ENCODE measurements at places on chromosomes 11 and 22. TPM values are rescaled to one million over a fixed set of nuclear protein-coding genes. Genes with fewer than 3 reads are reported as not detected.

Gene TTC28
- 84.2 TPM for total RNA-seq

Gene APOL4
- total RNA-seq: 9.0 TPM

Gene TXNRD2
- total RNA-seq: 28.9 TPM

Gene NAV2
- 9.6 TPM for total RNA-seq

GRCh38 chr22:50670914-50671538 is 1.6 kb upstream of the SHANK3 start:
- peaks cover 72% of the 10 kb centered on the region for H3K27me3 ChIP-seq
- H3K4me3 ChIP-seq: no peak overlapping the region
- H3K27ac ChIP-seq: no peak overlapping the region
- DNase-seq: no peak

GRCh38 chr11:120067438-120068113 is 70.3 kb downstream of the TRIM29 start:
- H3K4me1 ChIP-seq: no peaks in the 10 kb centered on the region
- no peaks in the 10 kb centered on the region for H3K36me3 ChIP-seq
- H3K27ac ChIP-seq: no peak overlapping the region
- H3K27me3 ChIP-seq: no peaks in the 10 kb centered on the region
- no peak for DNase-seq

DNA sequence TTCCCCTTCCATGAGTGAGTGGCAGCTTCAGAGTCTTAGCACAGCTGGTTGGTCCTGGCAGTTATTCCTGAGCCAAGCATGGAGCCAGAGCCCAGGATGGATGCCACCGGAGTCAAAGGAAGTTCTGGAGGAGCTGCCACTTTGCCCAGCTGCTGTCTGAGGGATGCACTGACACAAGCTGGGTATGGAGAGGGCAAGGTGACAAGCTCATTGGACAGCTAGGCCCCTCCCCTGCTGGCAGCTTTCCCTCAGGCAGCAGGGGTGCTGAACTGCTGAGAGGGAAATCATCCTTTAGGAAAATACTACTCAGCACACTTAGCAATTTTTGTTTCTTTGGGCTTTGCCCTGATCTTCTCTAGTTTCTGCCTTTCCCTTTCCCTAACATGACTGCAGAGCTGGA is 99.3 kb upstream of the SESN3 start:
- H3K27me3 ChIP-seq: no peaks in the 10 kb centered on the region
- H3K27ac ChIP-seq: no peak overlapping the region
- no peak overlapping the region for H3K4me3 ChIP-seq
- H3K36me3 ChIP-seq: no peaks in the 10 kb centered on the region

GRCh38 chr22:45155050-45155840 is 8.5 kb upstream of the NUP50 start:
- H3K4me1 ChIP-seq: peaks cover 35% of the 10 kb centered on the region
- no peak overlapping the region for H3K27ac ChIP-seq
- no peak for DNase-seq
- H3K4me3 ChIP-seq: no peak overlapping the region

GRCh38 chr11:121967131-121967704 is 148.8 kb downstream of the BLID start:
- H3K27ac ChIP-seq: no peak overlapping the region
- no peak overlapping the region for H3K4me3 ChIP-seq
- no peaks in the 10 kb centered on the region for H3K27me3 ChIP-seq
- no peaks in the 10 kb centered on the region for H3K36me3 ChIP-seq
- no peak for DNase-seq
- peaks cover 4% of the 10 kb centered on the region for H3K4me1 ChIP-seq

GRCh38 chr22:35648066-35649025 is at the start of gene APOL6:
APOL6 (plus strand) TSS chr22:35648446; CDS start chr22:35656426, 7,980 bp downstream.
- H3K4me3 ChIP-seq: peak within 1 kb of the TSS; percentile 67
- peak within 1 kb of the TSS; percentile 90 for H3K27ac ChIP-seq
- peak; percentile 67 for DNase-seq
- H3K4me1 ChIP-seq: peaks cover 18% of the 10 kb centered on the region

GRCh38 chr11:102400603-102401002 is 52.0 kb downstream of the TMEM123 start:
- no peak overlapping the region for H3K27ac ChIP-seq
- H3K4me3 ChIP-seq: no peak overlapping the region
- H3K4me1 ChIP-seq: peaks cover 3% of the 10 kb centered on the region
- peaks cover 33% of the 10 kb centered on the region for H3K36me3 ChIP-seq

DNA sequence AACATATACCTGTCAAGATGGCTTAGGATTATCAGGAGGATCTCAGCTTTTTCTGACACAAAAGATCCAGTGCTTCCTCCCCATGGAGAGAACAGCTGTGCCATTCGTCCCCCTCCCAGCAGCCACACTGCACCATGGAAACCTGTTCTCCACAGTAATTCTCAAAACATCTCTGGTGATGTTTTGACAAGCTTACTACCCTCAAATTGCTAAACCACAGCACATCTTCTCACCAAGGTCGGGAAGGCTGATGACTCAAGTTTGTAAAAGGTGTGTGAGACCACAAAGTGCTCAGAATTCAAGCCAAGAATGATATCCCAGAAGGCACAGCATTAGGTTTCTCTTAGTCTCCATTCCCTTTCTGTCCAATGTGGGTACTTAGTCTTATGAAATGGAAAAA is 3.9 kb upstream of the RAB38 start:
- H3K4me1 ChIP-seq: peaks cover 12% of the 10 kb centered on the region
- no peak overlapping the region for H3K4me3 ChIP-seq
- no peaks in the 10 kb centered on the region for H3K36me3 ChIP-seq
- no peaks in the 10 kb centered on the region for H3K27me3 ChIP-seq

- no peak overlapping the region for H3K4me3 ChIP-seq
- no peaks in the 10 kb centered on the region for H3K36me3 ChIP-seq
- no peak overlapping the region for H3K27ac ChIP-seq
Observed at GRCh38 chr11:44775366-44775984, 48.7 kb downstream of the TSPAN18 start.

GRCh38 chr22:26471522-26471921 is 12.1 kb downstream of the HPS4 start:
- peaks cover 71% of the 10 kb centered on the region for H3K36me3 ChIP-seq
- H3K27ac ChIP-seq: no peak overlapping the region
- H3K27me3 ChIP-seq: no peaks in the 10 kb centered on the region
- H3K4me1 ChIP-seq: no peaks in the 10 kb centered on the region
- DNase-seq: no peak
